NCI-H345 (cell line): ENCODE measurements at places on chromosomes 6 and 20.
A peak's percentile ranks its signal among the peaks of the same experiment; 100 is the strongest.

GRCh38 chr6:6657085-6657819, 68.7 kb downstream of the LY86 start:
- no peak for DNase-seq

GRCh38 chr20:22914291-22914690, 120.8 kb upstream of the SSTR4 start:
- no peak for DNase-seq

GRCh38 chr6:56807989-56808337, 146.9 kb upstream of the BEND6 start:
- no peak for DNase-seq

- peak; percentile 57 for DNase-seq
Observed at GRCh38 chr6:30885481-30885998, 1.2 kb downstream of the DDR1 start.

DNA sequence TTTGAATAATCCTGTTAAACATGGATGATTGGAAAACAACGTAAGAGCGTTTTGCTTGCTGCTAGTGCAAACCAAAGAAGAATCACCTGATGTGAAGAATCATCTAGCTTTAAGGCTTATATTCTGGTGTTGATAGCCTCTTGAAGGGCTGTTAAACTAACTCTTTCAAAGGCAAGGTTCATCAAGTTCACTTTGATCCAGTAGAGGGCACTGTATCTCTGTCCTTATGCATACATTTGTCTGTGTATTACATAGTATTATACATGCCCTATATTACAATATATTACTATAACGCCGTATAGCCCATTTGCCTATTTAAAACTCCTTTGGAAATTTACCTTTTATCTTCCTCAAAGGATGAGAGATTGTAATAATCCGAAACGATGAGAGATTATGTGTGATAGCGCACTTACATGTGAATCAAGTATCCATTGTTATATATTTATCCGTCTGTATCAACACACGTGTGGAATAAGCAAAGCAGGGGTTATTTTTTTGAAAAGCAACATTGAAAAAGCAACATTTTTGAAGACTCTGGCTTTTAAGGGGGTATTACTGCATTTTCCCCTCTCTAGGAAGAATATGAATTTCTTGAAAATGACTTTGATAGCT, 50.8 kb upstream of the NRN1 start:
- peak; percentile 22 for DNase-seq

DNA sequence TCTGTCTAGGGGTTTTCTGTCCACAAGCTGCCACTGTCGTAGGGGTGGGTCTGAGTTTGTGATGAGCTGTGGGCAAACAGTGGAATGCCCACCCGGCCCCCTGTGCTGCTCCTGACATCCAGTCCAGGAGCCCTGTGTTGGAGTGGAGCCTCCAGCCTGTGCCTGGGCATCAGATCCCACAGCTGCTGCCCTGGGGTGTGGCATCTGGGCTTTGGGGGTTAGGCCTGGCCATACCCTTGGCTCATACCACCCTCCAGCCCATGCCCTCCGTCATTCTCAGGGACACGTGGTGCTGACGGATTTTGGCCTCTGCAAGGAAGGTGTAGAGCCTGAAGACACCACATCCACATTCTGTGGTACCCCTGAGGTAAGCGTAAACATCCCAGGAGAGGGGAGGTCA, 12.9 kb downstream of the SGK2 start:
- no peak for DNase-seq

GRCh38 chr6:130425537-130425936, 59.7 kb downstream of the TMEM200A start:
- DNase-seq = no peak

- DNase-seq = no peak
Observed at GRCh38 chr6:143394389-143394788, 56.1 kb downstream of the ADAT2 start.

- DNase-seq = no peak
Observed at GRCh38 chr6:125754566-125754965, 5.1 kb downstream of the HEY2 start.

DNA sequence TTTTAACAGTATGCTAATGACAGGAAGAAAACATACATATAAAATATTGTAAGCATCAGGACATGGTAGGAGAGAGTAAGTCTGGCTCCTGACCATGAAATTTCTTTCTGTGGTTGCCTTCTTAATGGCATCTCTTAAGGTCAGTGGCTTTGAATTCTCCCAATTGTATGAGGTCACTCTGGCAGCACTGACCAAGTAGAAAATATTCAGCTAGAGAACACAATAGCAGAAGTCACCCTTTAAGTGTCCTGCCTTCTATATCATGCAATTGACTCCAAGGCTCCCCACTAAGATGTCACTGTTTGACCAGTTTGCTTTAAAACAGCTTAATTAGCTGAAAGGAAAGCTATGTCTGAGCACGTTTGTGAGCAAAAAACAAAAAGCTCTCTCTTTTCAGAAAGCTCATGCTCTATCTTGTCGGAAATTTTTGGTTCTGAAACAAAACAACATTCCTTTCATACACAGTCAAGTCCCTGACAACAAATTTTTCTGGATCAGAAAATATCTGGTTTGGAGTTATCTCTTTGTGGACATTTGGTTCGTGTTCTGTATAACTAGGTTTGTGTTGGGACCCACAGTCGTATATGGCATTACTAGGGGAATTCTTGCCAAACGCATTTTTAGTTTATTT, 120.9 kb upstream of the IFNGR1 start:
- no peak for DNase-seq

GRCh38 chr6:115945812-115946211, 114.9 kb downstream of the FRK start:
- no peak for DNase-seq
